Activated CD4-positive, alpha-beta T cell treated with anti-CD3 and anti-CD28 coated beads, Interleukin-2, amount 10 ng/mL, durations not matched to agents 7 days and 5 days (primary cell): ENCODE measurements at places on chromosomes 5 and 9. TPM values are rescaled to one million over a fixed set of nuclear protein-coding genes. Genes with fewer than 3 reads are reported as not detected.
A peak's percentile ranks its signal among the peaks of the same experiment; 100 is the strongest.

SOX30 gene
- total RNA-seq, result not detected

TUBB4B gene
- 355 TPM for total RNA-seq

DNA sequence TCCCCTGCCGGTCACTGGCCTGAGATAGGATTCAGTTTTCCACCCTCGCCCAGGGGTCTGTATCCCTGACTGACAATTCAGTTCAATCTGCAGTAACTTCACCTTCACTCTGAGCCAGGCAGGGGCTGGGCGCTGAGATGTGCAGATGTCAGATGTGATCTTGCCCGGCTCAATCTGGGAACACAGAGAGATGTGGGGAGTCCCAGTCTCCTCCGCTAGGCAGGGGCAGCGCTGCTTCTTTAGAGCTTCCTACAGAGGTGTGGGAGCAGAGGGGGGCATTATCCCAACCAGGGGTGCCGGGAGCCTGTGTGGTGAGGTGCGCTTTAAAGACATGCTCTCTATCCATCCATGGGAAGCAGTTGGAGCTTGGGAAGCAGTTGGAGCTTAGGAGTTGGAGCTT is 14.6 kb downstream of the TMOD1 start:
- no peak overlapping the region for H3K4me3 ChIP-seq
- H3K27ac ChIP-seq, result no peak overlapping the region

DNA sequence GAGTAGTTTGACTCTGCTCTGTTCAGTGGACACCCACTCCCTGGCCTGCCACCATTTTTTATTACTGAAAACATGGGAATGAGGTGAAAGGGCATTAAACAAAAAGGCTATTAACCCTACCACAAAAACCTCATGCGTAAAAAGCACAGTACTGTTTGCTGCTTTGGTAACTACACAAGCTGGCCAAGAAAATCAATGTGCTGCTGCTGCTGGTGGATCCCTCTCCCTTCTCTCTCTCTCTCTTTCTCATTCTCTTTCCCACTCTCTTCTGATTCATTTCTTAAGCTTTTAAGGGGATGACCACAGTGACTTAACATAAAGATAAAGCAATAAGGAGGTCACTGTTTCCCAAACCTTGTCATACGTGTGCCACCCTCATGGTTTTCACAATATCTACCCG is 183.2 kb upstream of the TBC1D2 start:
- peaks cover 15% of the 10 kb centered on the region for H3K27me3 ChIP-seq
- DNase-seq, result no peak
- H3K4me3 ChIP-seq, result no peak overlapping the region
- no peak overlapping the region for H3K27ac ChIP-seq
- H3K4me1 ChIP-seq, result no peaks in the 10 kb centered on the region

DNA sequence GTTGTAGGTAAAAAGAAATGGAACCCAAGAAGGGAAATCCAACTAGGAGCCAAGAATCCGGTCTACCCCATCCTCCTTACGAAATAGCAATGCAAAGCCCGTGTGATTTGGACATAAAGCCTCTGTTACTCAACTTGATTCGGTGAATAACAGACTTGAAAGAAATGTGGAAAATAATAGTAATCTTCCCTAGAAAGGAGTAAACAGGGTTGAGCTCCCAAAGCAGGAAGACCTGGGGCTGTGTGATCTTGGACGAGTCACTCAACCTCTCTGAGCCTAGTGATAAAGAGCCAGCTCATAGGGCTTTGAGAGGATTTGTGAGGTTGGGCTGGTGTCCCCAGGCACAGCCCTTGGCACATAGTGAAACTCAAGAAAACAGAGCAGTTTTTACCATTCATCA is 42.7 kb upstream of the IL17B start:
- DNase-seq, result no peak
- no peak overlapping the region for H3K27ac ChIP-seq
- H3K36me3 ChIP-seq, result no peaks in the 10 kb centered on the region
- H3K4me3 ChIP-seq, result no peak overlapping the region
- H3K4me1 ChIP-seq, result peaks cover 12% of the 10 kb centered on the region

DNA sequence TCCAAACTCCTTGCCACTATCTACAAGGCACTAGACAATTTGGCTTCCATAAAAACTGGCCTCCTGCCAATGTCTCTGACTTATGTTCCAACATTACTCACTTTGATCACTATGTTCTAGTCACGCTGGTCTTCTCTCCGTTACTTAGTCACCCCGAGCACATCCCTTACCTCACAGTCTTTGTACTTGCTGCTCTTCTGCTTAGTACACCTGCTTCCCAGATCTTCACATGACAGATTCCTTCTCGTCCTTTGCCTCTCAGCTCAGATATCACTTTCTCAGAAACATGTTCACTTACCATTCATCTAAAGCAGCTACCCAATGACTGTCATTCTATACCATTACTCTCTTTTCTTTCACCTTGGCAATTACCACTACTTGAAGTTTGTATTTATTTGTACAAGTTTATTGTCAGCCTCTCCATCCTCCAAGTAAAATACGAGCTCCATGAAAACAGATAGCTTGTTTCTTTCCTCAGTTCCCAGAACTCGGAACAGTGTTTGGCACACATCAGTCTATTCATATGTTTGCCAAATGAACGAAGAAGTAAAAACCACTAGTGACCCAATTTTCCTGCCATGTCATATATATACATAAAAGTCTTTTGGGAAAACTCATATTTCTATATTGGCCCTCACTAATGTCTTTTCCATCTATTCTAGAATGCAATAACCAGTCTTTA is 5.9 kb upstream of the SLC22A5 start:
- H3K27me3 ChIP-seq, result no peaks in the 10 kb centered on the region
- no peak for DNase-seq
- H3K4me1 ChIP-seq, result no peaks in the 10 kb centered on the region
- H3K27ac ChIP-seq, result no peak overlapping the region
- no peak overlapping the region for H3K4me3 ChIP-seq

DNA sequence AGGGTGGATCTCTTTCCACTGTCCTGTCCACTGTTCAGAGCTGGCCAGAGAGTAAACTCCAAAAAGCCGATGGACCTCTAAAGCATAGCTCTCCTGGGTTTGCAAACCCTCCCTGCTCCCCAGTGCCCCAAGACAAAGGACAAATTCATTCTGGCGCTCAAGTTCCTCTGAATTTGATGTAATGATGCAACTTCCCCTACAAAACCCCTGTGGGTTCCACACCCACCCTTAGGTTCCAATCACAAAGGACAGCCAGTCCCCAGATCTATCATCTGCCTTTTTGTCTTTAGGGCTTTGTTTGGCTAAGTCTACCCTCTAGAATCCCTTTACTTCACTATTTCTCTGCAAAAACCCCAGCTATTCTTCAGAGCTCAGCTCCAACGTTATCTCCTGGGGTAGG is 57.4 kb upstream of the SLC25A51 start:
- H3K27ac ChIP-seq, result no peak overlapping the region
- H3K4me3 ChIP-seq, result no peak overlapping the region
- H3K27me3 ChIP-seq, result no peaks in the 10 kb centered on the region
- peaks cover 5% of the 10 kb centered on the region for H3K4me1 ChIP-seq
- H3K36me3 ChIP-seq, result no peaks in the 10 kb centered on the region

DNA sequence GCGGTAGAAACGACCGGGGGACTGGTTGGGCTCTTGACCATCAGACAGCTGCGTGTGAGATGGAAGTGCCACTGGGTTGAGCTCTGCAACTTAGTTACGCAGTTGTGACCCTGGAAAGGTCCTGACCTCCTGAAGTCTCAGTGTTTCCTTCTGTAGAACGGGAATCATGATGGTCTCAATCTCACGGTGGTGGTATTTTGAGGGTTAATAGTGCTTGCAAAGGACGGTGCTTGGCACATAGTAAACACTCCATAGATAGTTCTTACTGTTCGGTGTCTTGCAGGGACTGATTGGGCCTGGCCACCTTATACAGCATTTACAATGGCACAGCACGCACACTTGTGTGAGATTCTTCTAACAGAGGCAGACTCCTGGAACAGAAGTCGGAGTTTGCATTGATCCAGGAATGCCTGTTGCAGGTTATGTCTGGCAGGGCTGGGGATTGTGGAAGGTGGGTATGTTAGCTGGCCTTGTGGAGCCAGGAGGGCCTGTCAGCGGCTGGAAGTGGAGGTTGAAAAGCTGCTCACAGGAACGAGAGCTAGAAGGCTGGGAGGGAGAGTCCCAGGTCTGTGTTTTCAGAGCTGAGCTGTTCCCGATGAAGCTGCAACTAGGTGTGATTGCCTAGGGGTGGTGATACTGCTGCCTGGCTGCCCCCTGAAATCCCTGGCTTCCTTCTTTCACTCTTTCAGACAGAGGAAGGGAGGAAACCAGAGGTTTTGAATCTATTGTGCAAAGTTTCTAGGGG is 962 bp upstream of the TXN start:
- peak overlapping the region; percentile 99 for H3K27ac ChIP-seq
- H3K36me3 ChIP-seq, result peaks cover 11% of the 10 kb centered on the region
- H3K27me3 ChIP-seq, result peaks cover 2% of the 10 kb centered on the region
- peaks cover 50% of the 10 kb centered on the region for H3K4me1 ChIP-seq
- H3K4me3 ChIP-seq, result peak overlapping the region; percentile 98

DNA sequence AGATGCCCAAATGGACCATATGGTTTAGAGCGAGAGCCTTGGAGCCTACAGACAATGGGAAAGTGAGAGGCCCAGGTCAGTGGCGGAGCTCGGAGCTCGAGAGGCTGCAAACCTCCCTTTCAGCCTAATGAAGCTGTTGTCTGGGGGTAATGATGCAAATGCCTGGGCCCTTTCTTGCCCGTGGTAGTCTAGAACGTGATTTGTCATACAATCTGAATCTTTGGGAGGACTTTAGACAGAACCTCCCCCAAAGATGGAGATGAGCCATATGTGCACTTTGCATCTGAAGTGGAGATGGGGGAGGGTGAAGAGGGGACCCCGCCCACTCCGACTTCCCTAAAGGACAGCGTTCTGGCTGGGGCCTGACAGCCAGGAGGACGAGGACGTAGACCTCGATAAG is 10.3 kb upstream of the NEUROG1 start:
- no peak overlapping the region for H3K27ac ChIP-seq
- peaks cover 3% of the 10 kb centered on the region for H3K36me3 ChIP-seq
- peaks cover 16% of the 10 kb centered on the region for H3K4me1 ChIP-seq
- peaks cover 83% of the 10 kb centered on the region for H3K27me3 ChIP-seq
- DNase-seq, result no peak
